AG08396 (cell line): ENCODE measurements at places on chromosomes 3 and 15.

DNA sequence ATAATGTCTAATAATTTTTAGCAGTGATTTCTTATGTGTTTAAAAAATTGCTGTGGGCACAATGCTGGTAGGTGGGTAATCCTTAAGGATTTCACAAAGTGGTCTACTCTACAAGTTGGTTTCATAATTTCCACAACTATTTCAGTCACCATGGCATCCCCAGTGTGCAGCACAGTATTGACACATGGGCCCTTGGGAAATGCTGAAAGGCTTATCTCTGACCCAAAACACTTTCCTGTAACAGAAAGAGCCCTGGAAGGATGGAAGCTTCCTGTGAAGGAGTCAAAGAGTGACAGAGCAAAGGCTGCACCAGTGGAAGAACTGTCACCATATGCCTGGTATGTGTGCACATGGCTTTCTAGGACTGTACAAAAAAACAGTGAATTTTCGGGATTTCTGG lies 153.7 kb downstream of the ANO10 start:
- no peak for DNase-seq

- no peak for DNase-seq
Measured at GRCh38 chr3:45610119-45610518, 15.6 kb downstream of the LIMD1 start.

GRCh38 chr15:91627473-91628278 lies 225.8 kb upstream of the SLCO3A1 start:
- DNase-seq, result peak; percentile 9

DNA sequence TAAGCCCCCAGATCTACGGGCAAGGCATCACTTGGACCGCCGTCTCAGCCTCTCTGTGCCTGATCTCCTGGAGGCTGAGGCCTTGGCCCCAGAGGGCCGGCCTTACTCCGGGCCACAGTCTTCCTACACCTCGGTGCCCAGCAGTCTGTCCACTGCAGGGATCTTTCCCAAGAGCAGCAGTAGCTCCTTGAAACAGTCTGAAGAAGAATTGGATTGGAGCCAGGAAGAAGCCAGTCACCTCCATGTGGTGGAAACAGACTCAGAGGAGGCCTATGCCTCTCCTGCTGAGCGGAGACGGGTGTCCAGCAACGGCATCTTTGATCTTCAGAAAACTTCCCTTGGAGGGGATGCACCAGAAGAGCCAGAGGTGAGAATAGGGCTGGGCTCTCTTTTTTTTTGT lies 67.0 kb downstream of the MCTP2 start:
- no peak for DNase-seq

- peak; percentile 4 for DNase-seq
Measured at GRCh38 chr3:51719410-51720025, 12.7 kb downstream of the GRM2 start.

DNA sequence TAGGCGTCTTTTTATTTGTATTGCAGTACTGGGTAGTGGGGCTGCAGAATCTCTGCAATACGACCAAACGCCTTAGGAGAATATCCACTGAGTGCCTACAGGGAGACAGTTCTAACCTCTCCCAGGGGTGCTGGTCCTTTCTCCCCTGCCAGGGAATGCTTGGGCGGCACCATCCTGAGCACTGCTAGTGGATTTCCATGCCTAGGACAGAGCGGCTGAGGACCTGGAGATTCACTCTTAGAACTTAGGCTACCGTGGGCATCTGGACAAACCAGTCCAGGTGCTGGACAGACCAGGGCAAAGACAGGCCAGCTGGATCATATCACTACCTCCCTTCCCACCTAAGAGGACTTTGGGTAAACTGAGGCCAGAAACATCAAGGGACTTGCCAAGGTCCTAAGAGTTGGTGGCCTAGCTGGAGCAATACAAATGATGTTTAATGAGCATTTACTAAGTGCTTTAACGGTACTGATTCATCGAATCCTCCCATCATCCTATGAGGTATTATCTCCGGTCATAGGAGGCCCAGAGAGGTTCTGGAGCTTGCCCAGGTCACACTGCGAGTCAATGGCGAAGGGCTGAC lies 902 bp downstream of the TMEM44 start:
- no peak for DNase-seq

GRCh38 chr15:62752657-62753517 lies 289.7 kb upstream of the TPM1 start:
- no peak for DNase-seq

- no peak for DNase-seq
Measured at GRCh38 chr3:110697961-110698360, 373.7 kb upstream of the NECTIN3 start.

DNA sequence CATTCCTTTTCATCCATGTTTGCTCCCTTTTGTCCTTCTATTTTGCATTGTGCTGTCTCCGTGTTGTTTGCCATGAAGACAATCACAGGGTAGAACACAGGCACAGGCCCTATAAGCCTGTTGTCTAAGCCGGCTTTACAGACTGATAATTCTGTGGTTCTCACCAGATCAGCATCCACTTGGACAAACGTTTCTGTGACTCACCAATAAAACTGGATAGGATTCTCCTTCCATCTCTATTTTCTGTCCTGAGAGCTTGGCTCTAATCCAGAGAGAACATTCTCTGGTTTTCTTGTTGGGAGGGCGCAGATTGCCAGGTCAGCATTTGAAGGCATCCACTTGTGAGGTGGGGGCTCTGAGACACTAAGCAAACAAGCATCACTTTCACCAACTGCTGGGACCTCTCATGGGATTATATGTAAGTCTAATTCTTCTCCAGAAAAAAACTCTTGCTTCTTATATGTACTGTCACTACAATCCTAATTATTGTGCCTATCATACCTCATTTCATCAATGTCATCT lies 101.6 kb downstream of the ERC2 start:
- DNase-seq, result no peak

GRCh38 chr3:101150504-101150903 lies 157.3 kb upstream of the ABI3BP start:
- no peak for DNase-seq

GRCh38 chr3:78976200-78976599 lies 791.6 kb downstream of the ROBO1 start:
- DNase-seq, result no peak

GRCh38 chr3:17259685-17260084 lies 374.9 kb downstream of the PLCL2 start:
- no peak for DNase-seq

- no peak for DNase-seq
Measured at GRCh38 chr3:71541313-71541712, 42.2 kb downstream of the FOXP1 start.

- peak; percentile 76 for DNase-seq
Measured at GRCh38 chr15:39171944-39172368, 408.9 kb upstream of the THBS1 start.

GRCh38 chr15:68637767-68638404 lies 59.1 kb downstream of the CORO2B start:
- peak; percentile 70 for DNase-seq

GRCh38 chr3:195007766-195008165 lies 263.2 kb downstream of the XXYLT1 start:
- DNase-seq, result no peak

GRCh38 chr15:28890711-28891495 lies 5.1 kb downstream of the APBA2 start:
- DNase-seq, result no peak

DNA sequence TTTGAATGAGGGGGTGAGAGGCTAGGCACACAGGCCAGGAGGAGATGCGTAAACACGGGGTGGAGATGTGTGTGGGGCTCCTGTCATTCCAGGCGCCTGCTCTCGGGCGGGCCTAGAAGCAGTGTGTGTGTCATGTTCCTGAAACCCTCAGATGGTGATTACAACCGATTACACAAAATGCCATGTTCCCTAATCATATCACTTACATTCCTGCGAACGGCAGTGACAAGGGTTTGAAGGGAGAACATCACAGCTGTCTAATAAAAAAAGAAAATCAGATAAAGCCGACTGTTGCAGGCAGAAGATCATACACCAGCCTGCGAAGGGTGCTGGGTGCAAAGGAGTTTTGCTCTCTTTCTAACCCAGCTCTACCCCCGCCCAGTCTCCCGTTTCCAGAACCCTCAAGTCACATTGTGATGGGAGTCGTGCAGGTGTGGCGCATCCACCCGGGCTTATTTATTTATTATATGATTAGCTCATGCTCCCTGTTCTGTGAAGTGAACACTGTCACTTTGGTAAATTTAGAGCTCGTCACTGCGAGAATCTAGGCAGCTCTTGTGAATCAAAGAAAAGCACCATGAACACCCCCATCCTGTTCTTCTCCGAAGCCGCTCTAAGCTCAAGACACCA lies 140.3 kb downstream of the NR2F2 start:
- no peak for DNase-seq

GRCh38 chr3:179450901-179451264 lies 387 bp downstream of the GNB4 start:
- no peak for DNase-seq

GRCh38 chr15:75597667-75598341 lies 18.7 kb upstream of the PTPN9 start:
- no peak for DNase-seq

GRCh38 chr15:80777137-80777536 lies 2.0 kb upstream of the CEMIP start:
- DNase-seq, result peak; percentile 73

- no peak for DNase-seq
Measured at GRCh38 chr15:71811036-71811736, 832 bp downstream of the NR2E3 start.

DNA sequence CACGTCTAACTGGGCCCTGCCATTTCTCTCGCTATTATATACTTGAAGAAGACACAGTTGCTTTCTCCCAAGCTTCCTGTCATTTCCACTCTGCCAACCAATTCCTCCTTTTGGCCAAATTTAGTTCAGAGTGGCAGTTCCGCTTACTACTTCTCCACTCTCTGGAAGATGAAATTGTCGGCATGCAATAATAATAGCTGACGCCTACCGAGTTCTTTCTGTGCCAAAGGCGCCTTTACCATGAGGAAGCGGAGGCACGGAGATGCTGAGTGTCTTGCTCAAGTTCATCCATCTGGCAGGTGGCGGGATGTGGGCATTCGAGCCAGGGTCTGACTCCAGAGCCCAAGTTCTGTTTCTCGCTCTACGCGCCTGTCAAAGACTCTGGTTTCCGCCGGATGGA lies 14.6 kb upstream of the NRROS start:
- DNase-seq, result no peak

GRCh38 chr3:65354880-65355279 lies 667.1 kb upstream of the ADAMTS9 start:
- no peak for DNase-seq

- DNase-seq, result no peak
Measured at GRCh38 chr3:141100531-141101320, 49.6 kb downstream of the SPSB4 start.

DNA sequence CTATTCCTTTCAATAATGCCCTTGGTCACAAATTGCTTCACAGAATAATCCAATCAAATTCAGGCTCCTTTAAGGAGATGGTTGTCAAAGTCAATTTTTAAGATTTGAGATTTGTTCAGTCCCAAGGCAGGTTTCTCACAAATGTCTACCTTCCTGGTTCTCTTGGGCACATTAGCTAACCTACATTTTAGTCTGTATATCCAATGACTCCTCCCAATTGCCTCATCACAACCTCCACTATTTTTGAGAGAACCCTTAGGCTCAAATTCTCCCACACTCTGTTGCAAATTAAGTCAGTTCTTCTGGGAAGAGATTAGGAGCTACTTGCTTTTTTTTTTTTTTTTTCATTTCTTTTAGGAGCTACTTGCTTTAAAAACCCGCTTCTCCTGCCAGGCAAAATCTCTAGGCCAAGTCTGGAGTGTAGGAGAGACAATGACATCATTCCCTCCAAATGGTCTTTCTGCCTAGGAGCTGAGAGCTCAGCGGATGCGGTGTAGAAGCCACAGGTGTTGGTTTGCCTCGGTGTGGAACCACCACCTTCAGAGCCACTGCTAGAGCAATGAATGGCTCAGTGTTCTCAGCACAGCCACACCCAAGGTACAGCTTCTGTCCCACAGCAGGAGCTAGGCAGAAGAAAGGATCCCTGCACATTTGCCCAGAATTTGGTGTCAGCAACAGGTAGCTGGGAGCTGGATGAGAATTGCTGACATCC lies 10.0 kb upstream of the INO80 start:
- DNase-seq, result no peak

DNA sequence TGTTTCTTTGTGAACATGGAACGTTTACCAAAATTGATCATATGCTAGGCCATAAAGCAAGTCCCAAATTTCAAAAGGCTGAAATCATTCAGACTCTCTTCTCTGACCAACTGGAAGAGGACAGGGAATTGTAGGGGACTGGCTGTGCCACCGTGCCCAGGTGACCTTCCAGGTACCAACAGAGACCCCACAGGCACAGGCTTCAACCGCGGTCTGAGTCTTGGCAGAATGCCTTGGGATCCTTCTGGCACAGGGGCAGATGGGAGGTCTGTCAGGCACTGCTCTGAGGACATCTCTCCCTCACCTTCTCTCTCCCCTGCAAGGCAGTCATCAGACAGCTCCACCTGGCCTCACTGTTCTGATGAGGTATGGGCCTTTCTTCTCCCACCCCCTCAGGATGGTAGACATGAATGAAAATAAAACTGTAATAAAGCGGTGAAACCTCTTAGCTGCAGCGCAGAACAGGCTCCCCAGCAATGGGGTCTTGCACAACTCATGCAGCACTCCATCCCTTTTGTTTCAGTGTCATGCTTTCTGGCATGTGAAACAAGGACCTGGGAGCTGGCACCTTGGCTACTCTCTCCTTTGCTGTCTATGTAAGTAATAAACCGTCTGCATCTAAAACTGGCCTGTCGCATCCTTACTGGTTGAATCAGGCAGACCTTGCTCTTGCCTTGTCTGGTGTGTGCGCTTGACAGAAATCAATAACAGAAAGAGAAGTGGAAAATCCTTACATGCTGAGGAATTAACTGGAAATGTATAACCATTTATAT lies 289.2 kb downstream of the KLF13 start:
- DNase-seq, result no peak

DNA sequence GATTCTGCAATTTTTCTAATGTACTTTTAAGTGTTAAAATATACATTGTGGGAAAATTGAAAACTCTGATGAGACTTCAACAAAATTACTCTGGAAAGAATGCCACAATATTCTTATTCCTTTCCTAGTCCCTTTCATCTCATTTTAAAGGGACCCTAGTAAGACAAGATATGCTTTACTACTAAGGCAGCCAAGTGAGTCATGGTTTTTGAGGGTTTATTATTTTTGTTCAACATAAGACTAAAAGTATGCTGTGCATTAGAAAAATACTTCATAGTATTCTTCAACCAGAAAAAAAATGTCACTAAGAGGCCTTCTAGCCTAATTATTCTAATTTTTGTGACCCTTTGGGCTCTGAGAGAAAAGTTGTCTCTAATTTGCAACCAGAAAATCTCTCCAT lies 7.4 kb downstream of the IL12A start:
- no peak for DNase-seq

GRCh38 chr15:39629906-39630305 lies 49.0 kb downstream of the THBS1 start:
- DNase-seq, result no peak

- no peak for DNase-seq
Measured at GRCh38 chr15:55736756-55737155, 6.2 kb downstream of the PRTG start.

- no peak for DNase-seq
Measured at GRCh38 chr3:37223576-37223975, 49.2 kb upstream of the LRRFIP2 start.

GRCh38 chr3:70755526-70755925 lies 443.1 kb upstream of the MDFIC2 start:
- no peak for DNase-seq

GRCh38 chr15:80966431-80967197 lies 23.0 kb downstream of the MESD start:
- DNase-seq, result no peak
